ENCODE measurements at places on chromosomes 12 and 14.

DNA sequence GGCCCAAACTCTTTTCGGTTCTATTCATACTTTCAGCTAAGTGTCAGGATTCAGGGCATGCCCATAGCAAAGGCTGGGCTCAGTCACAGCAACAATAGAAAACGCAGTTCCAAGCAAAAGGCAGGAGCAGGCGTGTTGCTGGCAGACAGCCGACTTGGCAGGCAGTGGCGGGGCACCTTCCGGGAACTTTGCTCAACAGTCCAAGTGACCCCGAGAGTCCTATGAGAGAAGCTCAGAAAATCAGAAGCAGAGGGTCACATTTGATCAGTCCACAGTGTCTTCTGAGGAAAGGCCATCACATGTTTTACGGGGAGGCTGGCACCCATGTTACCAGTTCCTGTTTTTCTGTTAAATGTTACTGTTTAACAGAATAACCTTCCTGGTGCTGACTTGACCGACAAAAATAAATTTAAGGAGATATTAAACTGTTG lies 115.0 kb downstream of the DACT1 start:
- no peak for DNase-seq

DNA sequence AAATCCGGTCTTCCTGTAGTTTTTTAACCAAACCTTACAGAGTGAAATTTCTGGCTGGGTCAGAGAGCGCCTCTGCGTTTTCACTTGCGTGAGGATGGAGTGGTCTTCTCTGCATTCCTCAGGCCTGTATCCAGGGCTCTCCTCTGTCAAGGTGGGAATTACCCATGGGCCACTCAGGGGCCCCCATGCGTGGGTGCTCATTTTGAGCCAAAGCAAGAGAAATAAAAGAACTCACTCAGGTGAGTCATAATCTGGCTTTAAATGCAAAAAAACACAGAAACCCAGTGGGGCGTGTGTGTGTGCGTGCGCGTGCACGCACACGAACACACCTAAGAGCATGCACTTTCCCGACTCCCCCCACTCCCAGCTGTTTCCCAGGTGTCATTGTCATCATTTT lies 104.0 kb upstream of the PWP1 start:
- no peak for DNase-seq

DNA sequence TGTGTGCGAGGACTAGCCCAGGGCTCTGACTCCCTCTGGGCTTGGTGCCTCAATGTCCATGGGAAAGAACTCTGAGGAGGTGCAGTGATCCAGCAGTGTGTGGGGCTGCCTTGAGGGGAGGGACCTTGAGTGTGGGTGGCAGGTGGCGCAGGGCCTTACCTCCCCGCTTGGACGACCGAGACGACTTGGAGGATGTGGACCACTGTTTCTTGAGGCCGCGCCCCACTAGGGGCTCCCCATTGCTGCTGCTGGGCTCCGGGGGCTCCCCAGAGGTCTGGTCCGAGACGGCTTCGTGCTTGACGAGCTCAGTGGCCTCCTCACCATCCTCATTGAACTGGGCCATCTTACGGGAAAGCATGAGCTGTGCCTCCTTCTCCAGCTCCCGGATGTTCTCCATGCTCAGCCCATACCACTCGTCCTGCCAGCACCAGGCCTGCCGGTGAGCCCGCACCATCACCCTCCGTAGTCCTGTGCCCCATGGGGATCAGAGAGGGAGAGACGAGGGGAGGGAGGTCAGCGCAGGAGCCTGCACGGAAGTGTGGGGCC lies 24.7 kb downstream of the ARL6IP4 start:
- no peak for DNase-seq

DNA sequence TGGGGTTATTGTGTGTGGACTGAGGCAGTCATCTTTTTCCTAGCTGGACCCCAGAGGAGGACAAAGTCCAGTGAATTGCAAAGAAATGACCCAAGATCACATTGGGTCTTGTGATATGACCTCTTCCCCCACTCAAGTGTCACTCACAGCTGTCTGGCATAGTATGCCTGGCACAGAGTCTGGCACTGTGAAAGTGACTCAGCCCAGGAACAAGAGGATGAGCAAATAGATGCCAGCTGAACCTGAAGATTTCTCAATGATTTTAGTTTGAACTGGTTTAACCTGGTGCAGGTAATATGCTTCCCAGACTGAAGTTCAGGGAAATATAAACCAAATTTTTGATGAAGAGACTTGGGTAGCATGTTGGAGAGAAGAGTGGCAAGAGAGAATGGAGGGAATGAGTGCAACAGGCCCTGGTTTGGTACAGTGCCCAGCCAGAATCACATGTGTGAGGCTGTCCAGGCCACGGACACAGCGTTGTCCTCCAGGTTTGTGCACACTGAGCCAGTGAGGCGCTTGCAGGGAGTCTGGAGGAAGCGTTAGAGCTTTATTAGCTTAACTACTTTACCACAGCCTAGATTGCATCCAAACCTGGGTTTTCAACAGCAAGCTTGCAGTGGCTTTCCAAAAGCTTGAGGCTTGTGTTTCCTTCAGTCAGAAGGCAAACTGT lies 332.9 kb downstream of the NUAK1 start:
- no peak for DNase-seq

- no peak for DNase-seq
Observed at GRCh38 chr12:127008755-127009403, 1258.1 kb upstream of the TMEM132C start.

DNA sequence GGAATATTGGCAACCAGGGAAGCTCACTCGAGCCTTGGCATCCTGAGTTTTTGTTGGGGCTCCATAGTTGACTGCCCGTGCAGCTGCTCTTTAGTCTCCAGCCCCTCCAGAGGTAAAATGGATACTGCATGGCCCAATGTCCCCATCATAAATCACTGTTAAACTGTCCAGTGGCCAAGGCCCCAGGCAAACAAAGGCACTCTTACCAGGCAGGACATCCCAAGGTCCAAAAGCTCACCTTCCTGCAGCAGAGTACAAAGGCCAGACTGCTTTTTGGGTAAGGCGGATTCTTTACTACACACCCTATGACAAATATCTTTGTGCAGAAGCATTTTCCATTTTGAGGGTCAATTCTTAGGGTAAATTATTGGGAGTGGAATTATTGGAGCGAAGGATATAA lies 81.1 kb downstream of the GPATCH2L start:
- no peak for DNase-seq

- no peak for DNase-seq
Observed at GRCh38 chr12:88417531-88417930, 162.7 kb downstream of the KITLG start.

DNA sequence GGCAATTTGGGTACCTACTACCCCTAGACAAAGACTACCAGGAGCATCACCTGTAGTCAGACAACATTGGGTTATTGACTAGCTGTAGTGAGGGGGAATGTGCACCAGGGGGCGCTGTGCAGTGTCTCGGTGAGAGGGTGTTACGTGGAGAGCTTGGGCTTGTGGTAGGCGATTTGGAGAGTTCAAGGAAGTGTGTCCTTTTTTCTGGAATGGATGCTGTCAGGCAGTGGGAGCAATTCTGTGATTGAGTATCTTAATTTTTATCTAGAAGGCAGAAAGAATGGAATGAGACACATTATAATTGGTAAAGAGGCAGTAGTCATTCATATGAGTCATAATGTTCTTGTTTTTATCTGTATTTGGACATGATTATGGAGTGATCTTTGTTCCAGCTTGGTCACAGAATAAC lies 187.7 kb downstream of the GALC start:
- DNase-seq = peak; percentile 10

DNA sequence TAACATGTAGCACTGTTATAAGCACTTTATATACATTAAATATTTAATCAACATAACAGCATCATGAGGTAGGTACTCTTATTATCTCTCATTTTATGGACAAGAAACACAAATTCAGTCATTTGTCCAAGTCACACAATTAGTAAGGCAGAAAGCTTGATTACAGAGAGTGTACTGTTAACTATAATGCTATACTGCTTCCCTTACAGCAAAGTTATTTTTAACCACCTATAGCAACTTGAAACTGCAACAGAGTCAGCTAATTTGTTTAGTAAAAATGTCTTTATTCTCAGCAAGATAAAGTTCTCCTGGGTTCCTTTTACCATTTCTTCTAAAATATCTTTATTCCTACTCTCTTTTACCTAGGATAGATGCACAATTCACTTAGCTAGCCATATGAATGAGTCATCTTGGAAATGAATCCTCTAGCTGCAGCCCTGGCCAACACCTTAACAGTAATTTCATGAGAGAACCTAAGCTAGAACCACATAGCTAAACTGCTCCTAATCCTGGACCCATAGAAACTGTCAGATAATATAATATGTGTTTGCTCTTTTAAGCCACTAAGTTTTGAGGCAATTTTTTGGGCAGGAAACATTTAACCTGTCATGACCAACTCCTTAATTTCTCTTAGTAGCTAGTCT lies 90.2 kb upstream of the HECTD1 start:
- DNase-seq = no peak

DNA sequence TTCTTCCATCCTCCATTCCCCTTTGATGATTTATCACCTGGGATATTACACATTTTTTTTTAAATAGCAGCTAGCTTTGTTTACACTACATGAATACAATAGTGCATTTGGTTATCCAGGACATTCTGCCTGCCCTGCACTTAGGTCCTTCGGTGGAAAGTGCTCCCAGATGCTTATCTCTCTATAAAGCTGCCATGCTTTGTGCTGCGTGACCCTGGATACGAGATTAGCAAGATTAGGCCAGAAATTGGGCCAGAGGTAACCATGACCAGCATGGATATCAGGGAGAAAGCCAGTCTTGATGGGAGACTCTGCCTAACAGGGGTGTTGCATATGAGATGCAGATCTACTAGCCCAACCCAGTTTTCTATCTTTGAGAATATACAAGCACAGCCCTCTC lies 12.1 kb upstream of the KRT83 start:
- no peak for DNase-seq

GRCh38 chr12:11877102-11877826 lies 193.5 kb upstream of the BCL2L14 start:
- DNase-seq = no peak

DNA sequence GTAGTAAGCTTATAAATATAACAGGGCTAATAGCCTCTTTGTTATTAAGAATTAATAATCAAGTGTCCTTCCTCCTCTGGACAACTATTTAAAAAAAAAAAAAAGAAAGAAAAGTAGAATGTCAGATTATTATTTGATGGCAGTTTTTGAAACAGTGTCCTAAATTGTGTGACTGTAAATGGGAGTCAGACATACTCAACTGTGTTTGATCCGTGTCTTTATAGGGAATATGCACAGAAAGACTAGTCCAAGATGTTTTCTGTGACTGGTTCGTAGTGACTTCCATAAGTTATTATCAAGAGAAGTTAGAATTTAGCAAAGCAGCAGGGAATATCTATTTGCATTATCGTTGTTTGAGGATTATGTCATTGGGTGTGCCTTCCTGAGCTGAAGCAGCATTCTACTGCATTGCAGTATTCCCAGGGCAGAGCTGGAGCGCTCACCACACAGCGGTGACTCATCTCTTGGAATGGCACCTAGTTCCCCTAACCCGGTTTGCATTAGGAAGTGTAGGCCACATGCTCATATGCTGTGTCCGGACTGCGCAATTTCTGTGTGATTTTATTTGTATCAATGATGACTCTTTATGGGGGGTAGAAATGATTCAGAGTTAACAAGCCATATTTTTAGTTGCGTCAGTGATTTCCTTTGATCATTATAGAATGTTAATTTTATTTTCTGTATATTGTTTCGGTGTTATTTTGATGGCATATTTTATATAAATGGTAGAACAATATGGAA lies 7.9 kb downstream of the DYNC1H1 start:
- DNase-seq = peak; percentile 46

GRCh38 chr12:1910468-1910867 lies 8.0 kb downstream of the CACNA2D4 start:
- DNase-seq = no peak

GRCh38 chr12:97260786-97261185 lies 201.8 kb upstream of the RMST start:
- DNase-seq = no peak

GRCh38 chr12:101277443-101277842 lies 2.5 kb upstream of the UTP20 start:
- no peak for DNase-seq

DNA sequence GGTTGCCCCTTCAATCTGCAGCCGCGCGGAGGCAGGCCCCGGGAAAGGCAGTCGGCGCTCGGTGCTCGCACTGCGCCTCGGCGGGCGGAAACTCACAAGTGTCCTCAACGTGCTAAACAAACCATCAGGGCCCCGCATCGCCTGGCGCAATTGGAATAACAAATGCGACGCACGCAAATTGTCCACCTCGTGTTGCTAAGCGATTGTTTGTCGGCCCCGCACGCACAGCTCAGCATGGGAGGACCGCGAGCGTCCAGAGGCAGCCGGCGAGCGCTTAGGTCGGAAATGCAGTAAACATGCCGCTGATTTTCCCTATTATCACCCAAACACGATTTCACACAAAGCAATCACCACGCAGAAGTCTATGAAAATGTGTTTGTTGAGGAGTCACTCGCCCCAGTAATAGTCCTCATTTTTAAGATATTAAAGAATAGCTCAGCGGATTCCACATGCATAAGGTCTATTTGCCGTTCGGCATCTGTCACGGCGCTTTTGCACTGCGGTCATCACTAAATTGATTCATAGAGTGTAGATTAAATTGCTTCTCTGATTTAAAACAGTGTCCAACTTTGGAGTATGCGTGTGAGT lies 3.2 kb upstream of the GSC start:
- no peak for DNase-seq

DNA sequence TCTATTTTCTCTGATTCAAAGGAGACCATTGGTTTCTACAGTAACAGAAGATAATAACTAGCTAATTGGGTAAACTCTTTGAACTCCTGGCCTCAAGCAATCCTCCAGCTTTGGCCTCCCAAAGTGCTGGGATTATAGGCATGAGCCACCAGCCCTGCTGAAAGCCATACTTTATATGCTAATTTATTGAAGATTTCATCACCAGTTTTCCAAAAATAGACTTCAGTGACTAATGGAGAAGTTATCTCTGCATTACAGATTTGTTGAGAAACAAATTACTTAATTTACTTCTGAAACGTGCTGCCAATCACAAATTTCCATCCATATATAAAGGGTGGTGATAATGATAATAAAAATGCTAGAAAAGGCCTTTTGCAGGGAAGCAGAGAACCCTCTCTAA lies 1758.1 kb upstream of the SEL1L start:
- no peak for DNase-seq

GRCh38 chr12:52837781-52838608 lies 3.9 kb upstream of the KRT79 start:
- DNase-seq = no peak

DNA sequence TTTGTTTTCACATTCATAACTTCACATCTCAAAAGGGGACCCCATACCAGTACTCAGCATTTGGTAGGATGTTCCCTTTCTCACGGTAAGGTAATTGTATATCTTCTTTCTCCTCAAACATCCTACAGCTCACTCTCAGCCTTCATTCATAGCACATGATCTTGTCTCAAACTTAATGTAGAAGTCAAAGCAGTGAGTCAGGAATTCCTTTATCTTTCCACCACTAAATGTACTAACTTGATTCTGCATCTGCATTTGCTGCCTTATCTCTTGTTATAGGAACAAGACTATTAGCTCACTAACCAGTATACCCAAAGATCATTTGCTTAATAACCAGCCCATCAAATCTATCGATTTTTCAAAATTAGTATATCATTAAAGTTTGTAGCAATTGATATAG lies 22.9 kb downstream of the CPSF2 start:
- no peak for DNase-seq

GRCh38 chr14:85415015-85415712 lies 114.8 kb upstream of the FLRT2 start:
- peak; percentile 7 for DNase-seq

GRCh38 chr12:66665435-66665985 lies 13.4 kb downstream of the GRIP1 start:
- DNase-seq = no peak
